ENCODE measurements at places on chromosomes 5 and 9.

- no peak for DNase-seq
These were observed 412.8 kb downstream of the SPOCK1 start for GRCh38 chr5:137086342-137086741.

GRCh38 chr5:3715062-3715461, 119.4 kb downstream of the IRX1 start:
- DNase-seq, result no peak

GRCh38 chr5:96729156-96729555, 67.0 kb downstream of the CAST start:
- DNase-seq, result no peak

DNA sequence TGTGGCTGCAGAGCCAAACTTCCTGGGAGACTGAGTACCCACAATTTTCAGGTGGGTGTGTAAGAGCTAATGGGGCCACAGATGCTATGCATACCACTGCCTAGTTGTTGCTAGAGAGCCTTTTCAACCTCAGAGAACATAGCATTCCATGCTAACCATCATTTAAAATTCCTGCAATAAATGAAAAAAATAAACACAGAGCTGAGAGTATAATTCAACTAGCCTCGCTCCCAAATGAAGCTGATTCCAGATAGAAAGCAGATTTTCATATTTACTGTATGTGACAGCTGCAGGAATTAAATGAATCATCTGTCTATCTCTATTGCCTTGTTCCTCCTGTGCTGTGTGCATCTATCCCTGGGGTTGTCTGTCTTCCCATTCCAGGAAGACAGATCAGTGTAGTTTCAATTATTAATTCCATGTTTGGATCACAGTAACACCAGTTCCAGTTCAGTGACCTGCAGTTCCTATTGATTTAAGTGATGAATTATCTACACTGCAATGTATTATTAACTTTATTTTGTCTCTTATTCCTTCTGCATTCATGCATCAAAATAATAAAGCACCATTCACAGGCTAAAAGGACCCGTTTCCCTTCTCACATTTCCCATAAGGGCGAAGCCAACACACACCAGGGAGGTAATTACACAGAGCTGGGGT, 324.5 kb downstream of the SLIT3 start:
- no peak for DNase-seq

DNA sequence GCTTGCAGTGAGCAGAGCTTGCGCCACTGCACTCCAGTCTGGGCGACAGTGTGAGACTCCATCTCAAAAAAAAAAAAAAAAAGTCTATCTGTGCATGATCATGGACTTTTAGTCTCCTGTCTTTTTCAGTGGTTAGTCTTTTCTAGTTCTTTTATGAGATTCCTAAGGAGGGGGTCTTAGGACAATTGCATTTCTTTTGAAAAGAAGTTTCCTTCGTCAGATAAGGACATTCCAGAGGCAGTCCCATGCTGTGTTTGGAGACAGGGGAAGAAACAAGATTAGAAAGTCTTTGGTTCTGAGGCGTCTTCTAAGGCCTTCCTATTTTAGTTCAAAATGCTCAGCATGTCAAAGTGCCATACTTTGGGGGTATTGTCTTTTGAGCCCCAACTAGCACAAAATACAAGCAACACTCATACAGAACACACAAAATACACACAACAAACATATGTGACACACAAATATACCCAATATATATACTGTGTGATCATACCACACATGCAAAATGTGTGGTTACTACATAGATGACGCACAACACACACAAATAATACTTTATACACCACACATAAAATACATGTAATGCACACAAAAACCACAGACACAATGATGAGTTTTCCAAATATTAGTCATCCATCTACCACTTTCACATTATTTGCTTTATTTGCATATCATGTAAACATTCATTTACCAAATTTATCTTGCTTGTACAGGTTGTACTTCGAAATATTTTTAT, 394.5 kb downstream of the SPATA31D1 start:
- DNase-seq, result no peak

DNA sequence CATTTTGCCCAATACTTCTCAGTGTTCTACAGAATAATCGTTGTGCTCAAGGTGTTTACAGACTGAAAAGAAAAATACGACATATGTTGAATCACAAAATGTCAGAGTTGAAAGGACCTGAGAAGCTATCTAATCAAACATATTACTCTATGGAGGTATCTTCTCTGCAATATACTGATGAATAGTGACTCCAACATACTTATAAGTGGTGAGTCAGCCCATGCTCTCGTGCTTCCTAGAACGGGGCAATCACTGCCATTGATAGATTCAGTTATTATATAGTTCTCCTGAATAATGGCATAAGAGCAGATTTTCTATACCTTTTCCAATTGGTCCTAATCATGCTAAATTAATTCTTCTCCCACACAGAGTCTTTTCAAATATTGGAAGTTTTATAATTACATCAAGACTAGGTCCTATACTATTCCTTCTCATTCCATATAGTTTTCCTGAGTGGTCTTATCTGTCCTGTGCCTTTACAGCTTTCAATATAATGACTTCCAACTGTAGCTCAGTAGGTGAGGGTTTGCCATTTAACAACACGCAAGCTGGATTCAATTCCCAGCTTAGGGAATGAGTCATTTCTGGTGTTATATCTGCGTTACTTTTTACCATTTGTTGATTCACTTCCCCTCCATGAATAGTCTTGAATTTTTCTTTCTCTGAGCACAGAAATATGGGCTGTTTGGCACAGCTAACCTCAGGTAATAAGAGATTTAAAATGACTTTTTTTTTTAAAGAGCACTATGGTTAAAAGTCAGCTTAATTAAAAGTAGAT, 81.1 kb downstream of the PLK2 start:
- DNase-seq, result no peak

GRCh38 chr5:149609640-149610219, 28.4 kb downstream of the ARHGEF37 start:
- DNase-seq, result no peak

DNA sequence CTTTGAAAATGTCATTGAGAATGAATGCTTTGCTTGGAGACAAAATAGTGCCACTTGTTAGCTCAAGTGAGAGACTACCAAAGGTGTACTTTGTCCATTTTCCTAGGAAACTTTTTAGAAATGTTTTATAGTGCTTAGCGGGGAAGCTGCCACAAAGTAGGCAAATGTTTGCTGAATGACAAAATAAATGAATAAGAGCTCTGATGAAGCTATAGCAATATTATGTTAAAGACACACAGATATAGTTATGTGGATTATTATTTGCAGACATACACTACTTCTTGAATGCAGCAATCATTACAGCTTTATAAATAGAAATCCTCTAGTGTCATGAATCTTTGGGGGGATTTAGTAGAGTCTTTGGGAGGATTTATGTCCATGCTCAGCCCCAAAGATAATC, 92.7 kb upstream of the C6 start:
- no peak for DNase-seq

DNA sequence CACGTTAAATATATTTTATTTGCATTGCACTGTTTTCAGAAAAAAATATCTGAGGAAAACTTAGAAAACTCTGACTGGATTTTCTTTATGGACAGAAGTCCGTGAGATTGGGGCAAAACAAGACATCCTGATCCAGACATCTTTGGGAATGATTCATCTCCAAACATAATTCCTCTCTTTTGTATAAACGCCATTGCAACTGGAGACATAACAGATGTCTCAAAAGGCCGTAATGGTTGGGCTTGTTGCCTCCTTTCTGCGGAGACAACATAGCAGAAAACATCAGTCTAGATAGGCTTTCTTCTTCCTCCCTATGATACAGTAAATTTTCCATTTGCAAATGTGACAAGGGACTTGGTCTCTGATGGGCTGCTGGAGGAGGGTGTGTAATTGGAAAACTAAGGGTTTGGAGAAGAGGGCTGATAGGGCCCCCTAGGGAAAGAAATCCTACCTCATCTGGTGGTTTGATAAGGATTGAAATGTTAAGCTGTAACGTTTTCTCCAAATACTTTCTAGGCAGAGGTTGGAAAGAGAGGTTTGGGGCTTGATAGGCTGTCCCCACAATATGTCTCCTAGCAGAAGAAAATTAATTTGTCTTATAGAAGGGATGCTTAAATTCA, 631.5 kb upstream of the ST8SIA4 start:
- DNase-seq, result no peak

DNA sequence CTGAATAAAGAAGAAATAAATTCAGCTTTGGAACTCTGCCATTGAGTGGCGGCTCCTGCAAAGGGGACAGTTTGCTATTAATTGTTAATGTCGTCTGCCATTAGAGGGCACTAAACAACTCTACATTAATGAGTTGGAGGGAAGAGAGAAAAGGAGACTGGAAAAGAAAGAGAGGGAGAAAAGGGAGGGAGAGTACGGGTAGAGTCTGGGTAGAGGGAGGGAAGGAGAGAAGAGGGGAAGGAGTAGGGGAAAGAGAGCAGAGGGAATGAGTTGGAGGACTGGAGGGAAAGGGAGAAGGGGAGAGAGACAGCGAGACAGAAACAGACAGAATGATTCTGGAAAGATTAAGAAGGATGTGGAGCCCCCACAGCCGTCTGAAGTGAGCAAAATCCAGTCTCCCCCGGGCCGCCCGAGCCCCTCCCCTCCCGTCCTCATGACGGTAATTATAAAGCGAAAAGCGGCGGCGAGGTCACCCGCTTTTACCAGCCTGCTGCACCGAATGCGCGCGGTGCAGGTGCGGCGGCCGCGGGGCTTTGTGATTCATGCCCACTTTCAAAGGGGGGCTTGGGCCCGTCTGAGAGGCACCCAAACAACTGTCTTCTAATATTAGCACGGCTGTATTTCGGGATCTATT, 1.9 kb upstream of the FST start:
- DNase-seq, result no peak

- no peak for DNase-seq
These were observed 54.8 kb upstream of the CPEB4 start for GRCh38 chr5:173833196-173833985.

- DNase-seq, result no peak
These were observed 50.9 kb upstream of the RXRA start for GRCh38 chr9:134275375-134275774.

DNA sequence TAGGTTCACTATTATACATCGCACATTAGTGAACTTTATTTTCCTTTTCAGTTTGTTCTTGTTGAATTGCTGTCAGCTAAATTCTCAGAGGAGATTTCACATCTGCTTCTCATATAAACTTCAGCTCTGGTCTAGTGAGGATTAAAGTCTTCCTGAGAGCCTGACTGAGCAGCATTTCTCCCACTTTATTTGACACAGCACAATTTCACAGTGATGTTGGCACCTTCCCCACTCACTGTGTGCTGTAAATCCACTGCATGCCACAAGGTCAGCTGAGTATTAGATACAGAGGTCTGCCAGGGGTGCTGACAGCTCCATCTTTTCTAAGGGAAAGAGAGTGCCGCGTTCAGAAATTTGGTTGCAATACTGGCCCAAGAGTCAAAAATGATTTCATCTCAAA, 567.4 kb downstream of the PRR16 start:
- DNase-seq, result no peak

- no peak for DNase-seq
These were observed 24.8 kb downstream of the PTBP3 start for GRCh38 chr9:112308588-112308987.

GRCh38 chr9:119639287-119639955, 270.2 kb upstream of the BRINP1 start:
- DNase-seq, result no peak

GRCh38 chr9:95880021-95880690, 4.7 kb downstream of the ERCC6L2 start:
- no peak for DNase-seq

DNA sequence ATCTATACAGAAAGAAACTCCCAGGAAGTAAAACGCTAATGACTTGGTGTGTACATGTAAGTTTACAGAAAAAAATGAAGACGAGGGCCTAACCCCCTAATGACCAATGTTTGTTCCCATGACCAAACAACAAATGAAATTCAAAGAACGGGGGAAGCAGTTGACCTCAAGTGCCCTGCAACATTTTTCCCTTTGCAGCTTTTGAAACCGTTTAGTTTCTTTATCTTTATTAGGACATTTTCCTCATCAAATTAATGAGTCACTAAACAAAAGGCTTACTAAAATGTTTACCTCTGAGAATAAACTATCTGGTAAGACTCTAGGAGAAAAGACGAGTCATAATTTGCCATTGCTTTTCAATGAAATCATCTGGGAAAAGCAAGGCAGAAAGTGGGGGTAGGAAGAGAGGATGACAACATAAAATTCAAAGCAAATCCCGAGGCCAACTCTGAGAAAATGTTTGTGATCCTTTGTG, 57.4 kb downstream of the LHFPL2 start:
- DNase-seq, result no peak

DNA sequence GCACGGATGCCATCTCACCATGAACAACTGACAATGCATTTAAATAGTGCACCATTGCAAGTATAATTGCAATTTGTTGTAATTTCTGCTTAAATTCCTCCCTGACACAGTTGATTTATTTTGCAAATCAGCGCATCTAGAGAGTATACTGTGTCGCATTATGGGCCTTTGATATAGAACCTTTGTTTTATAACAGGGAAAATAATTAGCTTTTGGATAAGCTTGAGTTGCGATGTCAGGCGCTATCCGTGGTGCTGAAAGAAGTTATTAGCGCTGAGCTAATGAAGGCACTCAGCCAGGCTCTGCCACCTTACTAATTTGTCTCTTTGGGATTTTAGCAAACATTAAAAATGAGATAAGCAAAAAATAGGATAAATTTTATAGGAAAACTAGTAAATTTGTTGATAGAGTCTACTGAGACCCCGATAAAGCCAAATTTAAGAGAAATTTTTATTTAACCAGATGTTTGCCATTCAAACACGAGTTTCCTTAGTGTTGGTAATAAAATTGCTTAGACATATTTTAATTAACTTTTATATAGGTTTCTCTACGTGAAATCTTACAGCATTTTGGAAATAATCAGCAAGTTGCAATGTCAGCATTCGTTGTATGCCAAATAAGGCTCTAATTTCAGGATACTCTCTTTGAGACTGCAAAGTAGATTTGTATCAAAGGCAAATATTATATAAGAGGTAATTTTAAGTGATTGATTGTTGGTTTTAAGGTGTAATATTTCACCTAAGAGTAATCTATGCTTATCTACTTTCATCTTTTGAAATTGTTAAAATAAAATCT, 355.5 kb downstream of the TLR4 start:
- no peak for DNase-seq

DNA sequence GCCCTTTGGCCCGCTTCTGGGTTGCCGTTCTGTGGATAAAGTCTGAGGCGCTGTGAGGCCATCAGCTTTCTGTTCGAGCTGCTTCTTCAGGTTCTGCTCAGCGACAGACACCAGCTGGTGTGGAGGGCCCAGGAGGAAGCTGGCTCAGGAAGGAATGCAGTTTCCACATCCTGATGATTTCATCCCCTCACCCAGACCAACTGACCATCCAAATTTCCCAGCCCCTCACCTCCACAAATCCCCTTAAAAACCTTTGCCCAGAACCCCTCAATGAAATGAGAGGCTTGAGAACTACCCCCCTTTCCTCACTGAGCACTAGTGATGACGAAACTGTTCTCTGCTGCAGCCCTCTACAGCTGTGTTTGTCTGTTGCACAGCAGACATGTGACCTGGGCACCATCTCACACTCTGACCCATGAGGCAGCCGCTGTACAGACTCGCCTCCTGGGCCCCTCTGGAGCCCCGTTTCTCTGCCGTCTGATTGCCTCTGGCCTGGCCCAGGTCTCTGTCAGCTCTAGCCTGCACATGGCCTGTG, 45.4 kb downstream of the SPATA31C2 start:
- DNase-seq, result no peak

GRCh38 chr5:67308988-67309688, 112.5 kb upstream of the CD180 start:
- no peak for DNase-seq

- DNase-seq, result no peak
These were observed 67.8 kb downstream of the FAT2 start for GRCh38 chr5:151523335-151523734.

Measured in stimulated activated CD8-positive, alpha-beta memory T cell treated with anti-CD3 and anti-CD28 coated beads, Interleukin-15, amount 100 ng/mL, for 1 hour (primary cell).